GM18507 (cell line): ENCODE measurements at places on chromosomes 11 and 22.

- DNase-seq, result no peak
Measured at GRCh38 chr11:115925568-115926090, 421.4 kb upstream of the CADM1 start.

DNA sequence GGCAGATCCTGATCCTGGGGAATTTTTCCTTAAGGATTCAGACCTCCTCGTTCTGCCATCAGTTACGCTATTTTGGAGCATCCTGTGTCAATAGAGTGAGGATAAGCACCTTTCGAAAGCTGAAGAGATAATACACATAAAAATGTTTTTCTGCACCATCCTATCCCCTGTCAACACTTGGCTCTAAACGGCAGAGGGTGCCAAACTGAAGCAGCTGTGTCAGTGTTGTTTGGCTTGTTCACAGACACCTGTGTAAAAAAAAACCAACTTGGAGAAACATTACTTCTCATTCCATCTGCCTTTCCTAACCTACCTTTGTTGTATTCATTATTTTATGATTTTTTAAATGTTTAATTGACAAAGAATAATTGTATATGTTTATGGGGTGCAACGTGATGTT is 417.0 kb upstream of the DDI1 start:
- DNase-seq, result no peak

DNA sequence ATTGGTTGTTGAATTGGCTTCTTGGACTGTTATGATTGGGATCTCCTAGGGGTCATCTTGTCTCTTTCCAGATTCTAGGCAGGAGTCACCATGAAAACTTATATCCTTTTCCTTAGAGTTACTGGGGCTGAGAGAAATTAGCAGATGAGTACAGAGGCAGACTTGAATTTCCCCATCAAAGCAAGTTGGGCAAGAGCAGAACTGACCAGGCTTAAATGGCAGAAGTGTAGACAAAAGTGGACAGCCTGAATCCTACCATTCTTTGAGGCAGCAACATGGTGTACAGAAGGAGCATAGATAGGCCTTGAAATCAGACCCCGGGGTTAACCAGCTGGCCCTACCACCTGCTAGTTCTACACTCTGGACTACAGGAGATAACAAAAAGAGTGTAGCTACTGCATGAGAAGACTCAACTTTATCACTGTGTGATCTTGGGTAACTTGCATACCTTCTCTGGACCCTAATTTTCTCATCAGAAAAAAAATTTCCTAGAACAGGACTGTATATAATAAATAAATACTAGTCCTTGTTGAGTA is 427.4 kb upstream of the CADM1 start:
- no peak for DNase-seq

- DNase-seq, result no peak
Measured at GRCh38 chr11:114162719-114163123, 103.2 kb downstream of the ZBTB16 start.

DNA sequence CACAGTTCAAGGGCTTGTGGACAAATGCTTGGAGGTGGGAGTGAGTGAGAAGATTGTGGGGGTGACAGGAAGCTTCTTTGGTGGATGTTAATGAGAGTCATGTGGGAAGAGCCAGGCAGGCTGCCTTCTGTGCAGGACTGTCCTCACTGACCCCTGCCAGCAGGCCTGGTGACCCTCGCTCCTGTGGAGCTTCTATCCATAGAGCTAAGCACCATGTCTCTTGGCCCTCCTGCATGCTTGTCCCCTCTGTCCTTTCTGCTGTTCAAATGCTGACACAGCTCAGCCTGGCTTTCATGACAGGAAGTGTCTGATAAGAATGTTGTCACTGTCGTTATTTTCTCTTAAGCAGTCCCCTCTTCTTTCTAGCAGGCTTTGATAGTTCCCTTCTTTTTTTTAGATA is 37.6 kb downstream of the NAT10 start:
- no peak for DNase-seq

GRCh38 chr11:3929649-3930048 is 74.2 kb downstream of the STIM1 start:
- DNase-seq, result no peak

DNA sequence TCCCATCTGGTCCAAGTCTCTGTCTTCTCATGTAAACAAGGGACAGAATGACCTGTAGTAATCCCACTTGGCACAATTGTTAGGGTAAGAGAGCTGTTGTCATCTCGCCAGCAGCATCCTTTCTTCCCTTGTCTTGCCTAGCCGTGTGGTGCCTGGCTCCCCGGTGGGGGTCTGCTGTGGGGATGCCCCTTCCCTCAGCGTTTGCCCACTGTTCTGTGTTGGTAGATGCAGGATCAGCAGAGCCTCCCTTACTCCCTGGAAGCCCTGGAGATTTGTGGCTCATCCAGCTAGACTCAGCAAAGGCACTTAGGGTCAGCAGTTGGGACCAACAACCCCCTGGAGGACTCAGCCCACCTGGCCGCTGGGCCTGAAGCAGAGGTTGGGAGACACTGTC is 13.0 kb downstream of the ACO2 start:
- DNase-seq, result no peak

DNA sequence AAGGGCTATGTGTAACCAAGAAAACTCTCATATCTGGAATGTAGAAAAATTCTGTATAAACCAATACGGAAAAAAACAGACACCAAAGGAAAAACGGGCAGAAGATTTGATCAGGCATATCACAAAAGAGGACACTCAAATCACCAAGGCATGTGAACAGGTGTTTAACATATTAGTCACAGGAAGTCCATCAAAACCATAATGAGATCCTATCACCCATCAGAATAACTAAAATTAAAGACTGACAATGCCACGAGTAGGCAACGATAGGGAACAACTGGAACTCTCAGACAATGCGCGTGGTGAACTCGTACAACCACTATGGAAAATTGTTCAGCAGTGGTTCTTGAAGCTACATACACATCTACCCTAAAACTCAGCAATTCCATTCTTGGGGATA is 94.5 kb downstream of the MICAL3 start:
- DNase-seq, result no peak

- no peak for DNase-seq
Measured at GRCh38 chr11:117839380-117839881, 14.9 kb upstream of the FXYD2 start.

GRCh38 chr11:69113226-69113625 is 42.5 kb upstream of the SMIM38 start:
- DNase-seq, result no peak

DNA sequence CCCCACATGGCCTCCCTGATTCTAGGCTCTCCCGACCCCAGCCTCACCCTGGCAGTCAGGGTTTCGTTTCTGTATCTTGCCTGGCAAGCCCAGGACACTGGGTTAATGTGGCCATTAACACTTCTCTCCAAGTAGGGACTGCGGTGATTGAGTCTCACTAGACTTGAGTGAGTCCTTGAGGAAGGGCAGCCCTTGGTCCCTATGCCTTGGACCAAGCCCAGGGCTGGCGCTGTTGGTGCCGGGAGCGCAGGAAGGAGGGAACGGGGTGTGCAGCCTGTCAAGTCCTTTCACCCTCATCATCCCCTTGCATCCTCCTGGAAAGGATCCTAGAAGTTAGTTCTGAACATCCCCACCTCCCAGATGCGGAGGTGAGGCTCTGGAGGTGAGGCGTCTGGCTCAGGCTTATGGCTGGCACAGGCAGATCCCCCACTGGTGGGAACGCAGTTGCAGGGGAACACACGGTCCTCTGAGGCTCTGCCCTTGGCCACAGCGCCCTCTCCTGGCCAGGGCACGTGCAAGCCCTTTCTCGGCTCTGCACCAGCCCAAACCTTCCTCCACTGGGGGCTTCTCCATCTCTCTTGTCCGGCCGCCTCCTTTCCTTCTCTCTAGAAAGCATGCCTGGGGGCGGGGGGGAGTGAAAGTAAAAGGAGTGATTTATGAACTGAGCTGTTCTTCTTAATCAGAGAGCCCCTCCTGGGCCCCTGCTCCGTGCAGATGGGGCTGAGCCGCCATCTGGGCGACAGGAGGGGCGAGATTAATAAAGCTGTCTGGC is 56.7 kb downstream of the TP53I11 start:
- DNase-seq, result peak; percentile 43

GRCh38 chr22:49016909-49017481 is 810.7 kb downstream of the BRD1 start:
- DNase-seq, result no peak

DNA sequence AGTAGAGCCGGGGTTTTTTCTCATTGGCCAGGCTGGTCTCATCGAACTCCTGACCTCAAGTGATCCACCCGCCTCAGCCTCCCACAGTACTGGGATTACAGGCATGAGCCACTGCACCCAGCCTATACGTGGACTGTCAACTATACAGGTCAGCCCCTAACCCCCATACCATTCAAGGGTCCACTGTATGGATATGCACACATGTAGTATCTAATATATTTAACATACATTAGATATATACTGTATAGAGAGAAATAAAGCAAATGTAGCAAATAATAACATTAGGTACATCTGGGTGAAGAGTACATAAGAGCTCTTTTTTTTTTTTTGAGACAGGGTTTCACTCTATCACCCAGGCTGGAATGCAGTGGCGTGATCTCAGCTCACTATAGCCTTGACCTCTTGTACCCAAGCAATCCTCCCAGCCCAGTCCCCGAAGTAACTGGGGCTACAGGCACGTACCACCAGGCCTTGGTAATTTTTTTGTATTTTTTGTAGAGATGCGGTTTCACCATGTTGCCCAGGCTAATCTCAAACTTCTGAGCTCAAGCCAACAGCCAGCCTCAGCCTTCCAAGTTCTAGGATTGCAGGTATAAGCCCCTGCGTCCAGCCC is 1.5 kb upstream of the ATP5MGL start:
- DNase-seq, result no peak

DNA sequence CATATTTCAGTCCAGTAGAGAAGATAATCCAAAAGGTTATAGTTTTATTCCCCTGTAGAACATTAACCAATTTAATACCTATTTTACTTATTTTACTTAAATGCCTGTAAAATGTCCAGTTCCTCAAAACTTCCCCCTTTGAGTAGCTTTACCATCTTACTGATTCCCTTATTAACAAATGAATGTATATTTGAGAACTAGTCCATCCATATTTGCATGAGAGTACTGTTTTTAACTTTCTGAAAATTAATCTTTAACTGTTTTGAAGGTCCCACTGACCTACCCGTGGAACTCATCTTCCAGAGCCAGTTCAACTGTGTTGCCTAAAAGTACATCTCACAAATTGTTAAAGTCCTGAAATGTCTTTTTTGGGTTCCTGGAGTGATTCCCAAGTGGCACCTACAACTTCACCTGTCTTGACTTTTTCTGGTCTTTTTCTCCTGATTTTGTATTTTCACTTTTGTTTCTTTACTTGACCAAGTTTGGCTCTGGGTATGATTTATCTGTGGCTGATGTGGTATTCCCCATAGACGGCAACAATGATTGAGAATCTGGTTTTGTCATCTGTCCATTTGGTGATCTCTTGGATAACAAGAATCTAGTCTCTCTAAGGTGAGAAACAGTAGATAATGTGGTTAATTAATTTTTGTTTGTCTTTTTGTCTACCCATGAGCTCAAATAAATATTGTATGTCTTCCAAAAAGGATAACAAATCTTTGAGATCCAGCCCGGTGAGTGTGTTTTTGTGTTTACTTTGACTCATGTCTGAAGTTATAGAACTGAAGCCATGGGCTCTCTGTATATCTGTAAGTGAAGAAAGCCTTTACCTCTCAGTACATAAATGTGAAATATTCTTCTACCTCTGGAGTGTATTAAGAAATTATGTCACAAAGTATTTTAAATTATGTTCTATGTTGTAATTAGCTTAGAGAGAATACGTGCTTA is 174.2 kb downstream of the ETS1 start:
- DNase-seq, result peak; percentile 23

- DNase-seq, result no peak
Measured at GRCh38 chr11:34890812-34891211, 25.4 kb downstream of the APIP start.

DNA sequence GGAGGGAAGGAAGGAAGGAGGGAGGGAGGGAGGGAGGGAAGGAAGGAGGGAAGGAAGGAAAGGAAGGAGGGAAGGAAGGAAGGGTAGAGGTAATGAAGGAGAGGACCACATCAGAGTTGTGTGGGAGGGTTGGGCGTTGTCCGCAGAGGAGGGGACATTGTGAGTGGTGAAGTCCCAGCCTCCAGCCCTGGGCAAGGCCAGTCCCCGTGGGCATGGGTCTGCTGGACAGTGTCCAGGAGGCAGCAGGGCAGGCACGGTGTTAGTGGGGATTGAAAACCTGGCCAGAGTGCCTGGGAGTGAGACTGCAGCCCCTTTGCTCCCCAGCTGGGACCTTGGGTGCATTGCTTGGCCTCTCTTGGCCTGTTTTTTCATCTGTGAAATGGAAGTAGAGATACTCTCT is 1462.3 kb downstream of the BRD1 start:
- no peak for DNase-seq

DNA sequence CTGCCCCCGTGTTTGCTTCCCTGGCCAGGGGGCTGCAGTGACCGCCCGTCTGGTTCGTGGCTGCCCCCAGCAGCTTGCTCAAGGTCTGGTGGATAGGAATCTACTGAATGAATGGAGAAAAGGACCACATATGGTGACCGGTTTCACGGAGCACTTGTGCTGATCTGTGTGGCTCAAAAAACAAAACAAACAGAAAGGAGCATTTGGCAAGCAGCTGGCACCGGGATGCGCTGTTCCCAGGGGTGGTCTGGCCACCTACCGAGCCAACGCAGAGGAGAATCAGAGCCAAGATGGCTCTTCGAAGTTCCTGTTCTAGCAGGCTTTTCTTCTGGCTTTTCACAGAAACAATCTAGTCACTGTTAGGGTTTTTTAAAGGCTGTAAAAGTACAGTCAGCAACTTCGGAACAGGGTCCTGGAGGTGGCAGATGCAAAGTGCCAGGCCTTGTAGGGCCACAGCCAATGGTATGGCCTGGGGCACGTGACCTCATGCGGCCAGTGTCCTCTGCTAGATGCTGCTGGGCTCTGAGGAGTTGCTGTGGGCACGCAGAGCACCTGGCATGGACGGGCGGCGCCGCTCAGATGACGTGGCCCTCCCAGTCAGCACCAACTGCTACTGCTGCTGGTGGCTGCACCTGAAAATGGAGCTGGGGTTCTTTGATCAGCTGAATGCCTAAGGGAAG is 27.3 kb upstream of the PACSIN2 start:
- no peak for DNase-seq

DNA sequence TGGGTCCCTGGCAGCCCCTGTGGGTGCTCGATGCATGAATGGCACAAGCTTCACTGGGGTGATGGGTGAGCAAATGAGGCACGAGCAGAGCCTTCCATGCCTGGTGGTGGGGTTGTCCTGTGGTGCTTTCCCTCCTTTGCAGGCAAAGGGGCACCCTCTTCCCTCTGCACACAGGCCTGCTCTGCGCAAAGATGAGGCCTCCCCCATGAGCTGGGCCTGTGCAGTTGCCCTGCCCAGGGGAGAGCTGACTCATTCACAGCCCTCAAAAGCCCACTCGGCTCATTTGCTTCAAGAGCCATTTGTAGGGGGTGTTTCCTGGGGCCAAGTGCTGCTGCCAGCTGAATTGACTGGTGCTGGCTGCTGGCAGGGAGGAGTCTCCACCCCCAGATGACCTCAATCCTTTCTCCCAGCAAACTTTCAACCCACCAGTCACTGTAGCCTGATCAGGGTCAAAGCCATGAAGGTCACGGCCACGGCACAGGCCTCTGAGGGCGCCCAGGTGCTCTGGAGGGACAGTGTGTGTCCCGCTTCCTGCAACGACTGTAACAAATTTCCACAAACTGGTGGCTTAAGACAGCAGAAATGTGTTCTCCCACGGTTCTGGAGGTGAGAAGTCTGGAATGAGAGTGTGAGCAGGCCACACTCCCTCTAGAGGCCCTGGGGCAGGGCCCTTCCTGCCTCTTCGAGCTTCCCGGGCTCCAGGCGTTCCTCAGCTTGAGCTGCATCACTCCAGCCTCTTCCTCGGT is 48.8 kb upstream of the ANO1 start:
- no peak for DNase-seq
